ENCODE measurements at places on chromosomes 12 and 14.

GRCh38 chr14:104130974-104131651 is 7.3 kb upstream of the KIF26A start:
- no peak for DNase-seq

DNA sequence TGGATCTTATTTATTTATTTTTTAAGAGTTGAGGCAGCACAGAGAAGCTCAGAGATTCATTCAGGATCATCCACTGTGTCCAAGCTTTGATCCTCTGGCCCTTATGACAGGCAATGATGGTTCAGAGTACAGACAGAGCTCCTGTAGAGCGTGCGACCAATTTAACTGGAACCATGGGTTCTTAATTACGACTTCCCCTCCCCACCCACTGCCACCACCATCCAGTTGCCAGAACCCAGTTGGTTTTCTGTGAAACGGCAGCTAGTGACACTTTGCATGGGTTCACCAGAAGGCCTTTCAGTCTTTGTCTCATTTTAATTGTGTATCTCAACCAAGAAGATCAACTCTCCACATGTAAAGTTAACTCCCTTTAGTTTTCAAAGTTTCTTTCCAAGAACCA is 478.2 kb downstream of the ZFP36L1 start:
- DNase-seq: no peak

DNA sequence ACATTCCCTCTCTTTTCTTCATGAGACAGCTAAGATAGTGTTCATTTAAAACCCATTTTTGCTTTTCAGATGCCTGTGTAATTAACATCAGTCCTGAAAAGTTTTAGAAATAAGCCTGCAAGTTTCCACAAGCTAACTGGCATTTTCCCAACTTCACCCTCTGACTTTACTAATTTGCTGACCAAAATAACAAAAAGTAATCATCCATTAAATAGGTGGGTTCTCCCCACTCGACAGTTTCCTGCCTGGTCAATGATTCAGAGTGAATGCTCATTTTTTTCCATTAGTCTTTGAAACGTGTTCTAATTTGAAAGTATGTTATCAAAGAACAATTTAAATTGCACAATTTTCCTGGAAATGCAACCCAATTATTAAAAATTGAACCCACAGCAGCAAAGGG is 23.6 kb downstream of the NELL2 start:
- DNase-seq: no peak

GRCh38 chr14:87133073-87133801 is 859.7 kb downstream of the GALC start:
- DNase-seq: no peak

Measured in stimulated activated CD4-positive, alpha-beta T cell treated with anti-CD3 and anti-CD28 coated beads, TNF-alpha, amount 100 ng/mL, for 1 hour (primary cell).